Activated T-cell treated with anti-CD3 and anti-CD28 coated beads for 48 hours (primary cell): ENCODE measurements at places on chromosomes 16 and 17.

- DNase-seq: no peak
Measured at GRCh38 chr16:71711789-71712188, 12.7 kb downstream of the PHLPP2 start.

DNA sequence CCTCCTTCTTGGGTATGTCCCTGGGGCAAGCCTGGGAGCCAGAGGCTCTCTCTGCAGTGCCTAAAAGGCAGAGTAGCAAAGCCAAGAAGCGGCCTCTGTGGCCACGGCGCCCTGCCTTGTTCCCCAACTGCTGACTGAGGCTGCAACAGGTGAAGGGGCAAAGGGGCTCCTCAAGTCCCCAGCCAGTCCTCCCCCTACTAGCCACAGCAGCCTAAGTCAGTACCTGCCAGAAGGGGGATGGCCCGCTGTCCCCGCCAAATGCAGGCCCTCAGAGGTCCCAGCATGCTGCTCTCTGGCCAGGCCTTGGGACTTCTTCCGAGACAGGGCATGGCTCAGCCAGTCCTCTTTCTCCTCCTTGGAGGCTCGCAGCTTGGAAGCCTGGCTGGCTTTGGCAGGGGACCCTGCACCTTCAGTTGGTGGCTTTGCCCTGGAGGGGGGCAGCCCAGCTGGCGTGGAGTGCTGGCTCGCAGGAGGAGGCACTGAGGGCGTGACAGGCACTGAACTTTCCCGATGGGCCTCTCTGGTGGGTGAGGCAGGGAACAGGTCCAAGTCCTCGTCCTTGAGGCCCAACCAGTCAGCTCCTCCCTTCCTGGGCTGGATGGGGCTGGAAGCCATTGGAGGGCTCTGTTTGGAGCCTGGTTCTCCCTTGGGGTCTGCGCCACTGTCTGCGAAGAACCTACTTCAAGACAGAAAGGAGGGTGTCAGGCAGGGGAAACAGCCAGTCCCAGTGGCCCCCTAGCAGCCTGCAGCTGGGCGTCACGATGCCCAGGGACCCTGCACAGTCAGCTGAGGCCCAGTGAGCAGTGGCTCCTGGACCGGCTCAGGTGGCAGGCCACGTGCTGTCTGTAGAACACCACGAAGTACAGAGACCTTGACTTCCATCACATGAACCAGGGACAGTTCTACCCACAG, 17.6 kb downstream of the FBF1 start:
- no peak for DNase-seq

GRCh38 chr17:44604768-44605485, 47.6 kb downstream of the FZD2 start:
- DNase-seq: no peak

DNA sequence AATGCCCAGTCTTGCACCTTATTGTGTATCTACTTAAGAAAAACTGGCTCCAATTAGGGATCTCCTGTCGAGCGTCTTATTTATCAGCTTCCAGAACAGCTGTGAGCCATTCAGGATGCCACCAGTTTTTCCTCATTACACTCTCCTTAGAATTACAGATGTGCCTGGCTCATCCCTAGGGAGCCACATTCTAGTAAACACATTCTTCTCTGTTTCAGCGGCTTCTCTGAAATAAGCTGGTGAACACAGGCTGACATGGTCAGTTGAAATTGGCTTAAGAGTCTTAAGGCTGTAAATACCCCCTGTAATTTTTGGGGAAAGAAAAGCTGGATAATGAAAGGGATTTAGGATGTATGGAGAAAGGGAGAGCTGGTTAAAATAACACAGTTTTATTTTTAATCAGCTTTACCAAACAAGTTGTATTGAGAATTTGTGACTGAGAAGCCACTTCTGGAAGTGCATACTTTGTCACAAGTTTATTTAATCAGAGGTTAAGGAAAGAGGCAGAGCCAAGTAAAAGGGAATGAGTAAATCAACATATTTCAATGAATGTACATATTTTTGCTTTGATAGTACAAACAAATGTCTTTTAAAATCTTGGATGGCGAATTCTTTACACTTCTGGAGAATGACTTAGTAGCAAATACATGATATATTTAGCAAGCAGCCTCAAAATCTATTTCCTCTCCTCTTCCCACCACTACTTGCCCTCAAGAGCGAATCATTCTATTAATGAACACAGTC, 562.0 kb upstream of the GOT2 start:
- DNase-seq: no peak

DNA sequence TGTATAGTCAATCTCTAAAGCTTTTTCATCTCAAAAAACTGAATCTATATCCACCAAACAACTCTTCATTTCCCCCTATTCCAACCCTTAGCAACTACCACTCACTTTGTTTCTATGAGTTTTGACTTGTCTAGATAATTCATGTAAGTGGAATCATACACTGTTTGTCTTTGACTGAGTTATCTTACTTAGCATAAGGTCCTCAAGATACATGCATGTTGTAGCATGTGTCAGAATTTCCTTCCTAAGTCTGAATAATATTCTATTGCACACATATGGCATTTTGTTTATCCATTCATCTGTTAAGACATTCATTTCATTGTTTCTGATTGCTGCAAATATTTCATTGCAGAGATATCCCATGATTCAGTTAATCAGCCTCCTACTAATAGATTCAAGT, 72.2 kb downstream of the SSH2 start:
- DNase-seq: no peak

DNA sequence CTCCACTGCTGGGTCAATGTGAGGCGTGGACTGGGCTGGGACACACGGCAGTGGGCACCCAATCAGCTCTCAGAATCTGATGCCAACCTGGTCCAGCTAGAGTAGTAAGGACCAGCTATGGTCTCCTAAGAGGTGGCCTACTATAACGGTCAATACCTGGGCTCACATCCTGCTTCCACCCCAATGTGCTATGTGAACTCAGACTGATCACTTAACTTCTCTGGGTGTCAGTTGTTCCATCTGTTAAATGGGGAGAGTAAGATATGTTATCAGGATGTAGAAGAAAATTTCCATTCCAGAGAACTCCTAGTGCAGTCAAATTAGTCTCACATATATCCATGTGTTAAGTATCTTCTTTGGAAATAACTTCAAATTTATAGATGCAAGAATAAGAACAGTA, 14.2 kb downstream of the FAM117A start:
- DNase-seq: no peak

DNA sequence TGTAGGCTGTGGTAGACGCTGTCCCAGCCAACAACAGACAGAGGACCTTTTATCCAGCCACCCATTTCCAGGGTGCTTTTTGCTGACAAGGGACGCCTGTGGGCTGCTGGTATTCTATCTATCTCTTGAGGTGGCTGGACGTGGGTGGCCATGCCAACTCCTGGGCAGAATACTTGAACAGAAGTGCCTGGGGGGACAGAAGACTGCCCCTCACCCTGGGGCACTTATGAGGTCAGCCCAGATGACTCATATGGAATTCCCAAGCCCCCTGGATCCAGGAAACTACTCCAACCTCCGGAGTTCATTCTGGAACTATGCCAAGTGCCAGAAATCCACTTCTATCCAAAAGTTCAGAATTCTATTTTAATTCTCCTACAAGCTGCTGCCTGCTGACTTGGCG, 61.3 kb downstream of the CDRT4 start:
- no peak for DNase-seq

DNA sequence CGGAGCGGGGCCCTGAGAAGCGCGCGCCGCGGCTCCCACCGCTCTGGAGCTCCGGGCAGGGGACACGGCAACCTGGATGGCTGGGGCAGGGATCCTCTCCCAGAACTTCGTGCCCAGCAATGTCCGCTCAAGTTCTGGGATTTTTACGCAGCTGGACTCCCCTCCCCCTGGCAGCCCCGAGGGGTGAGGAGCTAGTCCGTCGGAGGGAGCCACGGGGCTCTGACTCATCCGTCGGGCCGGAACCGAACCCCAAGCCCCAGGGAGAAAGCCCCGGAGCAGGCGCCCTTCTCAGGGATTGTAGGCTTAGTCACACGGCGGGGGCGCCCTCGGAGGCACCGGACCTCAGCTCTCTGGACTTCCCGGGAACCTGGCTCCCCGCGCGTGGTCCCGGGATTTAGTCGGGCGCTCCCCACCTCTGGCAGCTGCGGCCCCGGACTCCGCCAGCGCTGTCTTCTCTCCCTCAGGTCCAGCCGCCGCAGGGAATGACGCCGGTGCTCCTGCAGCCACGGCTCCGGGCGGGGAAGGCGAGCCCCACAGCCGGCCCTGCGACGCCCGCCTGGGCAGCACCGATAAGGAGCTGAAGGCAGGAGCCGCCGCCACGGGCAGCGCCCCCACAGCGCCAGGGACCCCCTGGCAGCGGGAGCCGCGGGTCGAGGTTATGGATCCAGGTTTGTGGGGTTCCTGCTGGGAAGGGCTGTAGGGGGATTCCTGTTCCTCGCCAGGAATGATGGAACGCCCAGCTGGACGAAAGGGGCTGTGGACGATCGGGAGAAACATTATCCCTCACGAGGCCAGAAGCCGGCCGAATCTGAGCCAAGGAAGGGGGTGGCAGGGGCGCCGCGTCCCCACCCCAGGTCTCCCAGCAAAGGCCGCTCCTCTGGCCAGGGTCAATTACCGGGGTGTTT, 830 bp downstream of the SPHK1 start:
- peak; percentile 36 for DNase-seq

GRCh38 chr17:11742886-11743285, 144.6 kb downstream of the DNAH9 start:
- DNase-seq: no peak

DNA sequence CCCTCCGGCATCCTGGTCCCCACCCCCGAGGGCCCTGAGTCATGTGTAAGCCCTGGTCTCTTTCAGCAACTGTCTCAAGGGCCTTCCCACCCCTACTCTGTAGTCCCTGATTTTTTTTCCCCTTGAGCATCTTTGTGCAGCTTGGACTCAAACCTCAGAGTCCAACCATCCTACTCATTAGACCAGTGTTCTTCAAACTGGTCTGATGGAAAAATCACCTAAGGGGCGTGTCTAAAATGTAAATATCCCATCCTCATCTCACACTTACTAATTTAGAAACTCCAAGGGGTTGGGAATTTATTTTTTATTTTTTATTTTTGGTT, 624 bp downstream of the G6PC3 start:
- DNase-seq: no peak

GRCh38 chr16:56506941-56507340, 12.9 kb downstream of the BBS2 start:
- DNase-seq: no peak

- no peak for DNase-seq
Measured at GRCh38 chr17:20315821-20316220, 151.5 kb downstream of the LGALS9B start.

DNA sequence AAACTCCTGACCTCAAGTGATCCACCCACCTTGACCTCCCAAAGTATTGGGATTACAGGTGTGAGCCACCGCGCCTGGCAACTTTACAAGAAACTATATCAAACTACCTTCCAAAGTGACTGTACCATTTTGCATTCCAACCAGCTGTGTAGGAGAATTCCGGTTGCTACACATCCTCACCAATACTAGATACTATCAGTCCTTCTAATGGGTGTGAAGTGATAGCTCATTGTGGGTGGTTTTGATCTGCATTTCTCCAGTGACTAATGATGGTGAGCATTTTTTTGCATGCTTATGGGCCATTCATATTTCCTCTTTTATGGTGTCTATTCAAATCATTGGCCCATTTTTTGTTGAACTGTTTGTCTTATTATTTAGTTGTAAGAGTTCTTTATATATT, 37.7 kb downstream of the SCNN1B start:
- no peak for DNase-seq

GRCh38 chr16:72991211-72991610, 56.7 kb downstream of the ZFHX3 start:
- DNase-seq: no peak

- DNase-seq: no peak
Measured at GRCh38 chr17:4442582-4442981, 8.8 kb downstream of the SPNS3 start.

GRCh38 chr17:73952480-73953205, 250.8 kb upstream of the RPL38 start:
- peak; percentile 34 for DNase-seq

DNA sequence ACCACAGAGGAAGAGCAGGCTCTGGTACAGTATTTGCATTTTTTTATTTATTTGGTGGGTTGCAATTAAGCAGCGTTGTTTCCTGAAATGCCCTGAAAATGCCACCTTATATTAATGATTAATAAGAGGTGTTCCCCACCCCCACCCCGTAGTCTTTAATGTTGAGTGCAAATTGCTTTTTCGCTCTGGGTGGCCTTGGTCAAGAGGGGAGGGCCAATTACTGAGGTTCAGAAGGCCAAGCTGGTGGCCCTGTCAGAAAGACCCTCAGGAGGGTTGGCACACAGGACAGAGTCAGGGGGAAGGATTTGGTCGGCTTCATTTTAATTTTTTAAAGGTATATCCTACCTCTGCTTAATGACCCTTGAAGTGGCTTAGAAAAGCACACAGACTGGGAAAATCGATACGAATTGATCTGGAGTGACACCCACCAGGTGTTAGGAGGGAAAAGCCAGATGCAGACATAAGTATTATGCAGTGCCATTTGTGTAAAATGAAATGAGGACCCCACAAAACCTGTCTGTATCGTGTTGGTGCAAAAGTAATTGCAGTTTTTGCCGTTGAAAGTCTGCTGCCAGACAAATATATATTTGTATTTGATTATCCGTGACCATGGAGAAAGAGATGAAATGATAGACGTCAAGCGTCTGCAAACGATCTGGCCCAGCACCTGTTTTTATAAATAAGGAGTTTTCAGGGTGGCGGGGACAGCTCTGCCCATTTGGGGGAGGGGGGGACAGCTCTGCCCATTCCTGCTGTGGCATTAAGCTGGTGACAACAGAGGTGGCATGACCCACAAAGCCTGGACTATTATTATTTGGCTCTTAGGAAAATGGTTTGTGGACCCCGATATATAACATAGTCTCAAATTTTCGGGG, 143.8 kb upstream of the PLCG2 start:
- no peak for DNase-seq

GRCh38 chr17:17983376-17983775, 10.7 kb downstream of the DRC3 start:
- no peak for DNase-seq

DNA sequence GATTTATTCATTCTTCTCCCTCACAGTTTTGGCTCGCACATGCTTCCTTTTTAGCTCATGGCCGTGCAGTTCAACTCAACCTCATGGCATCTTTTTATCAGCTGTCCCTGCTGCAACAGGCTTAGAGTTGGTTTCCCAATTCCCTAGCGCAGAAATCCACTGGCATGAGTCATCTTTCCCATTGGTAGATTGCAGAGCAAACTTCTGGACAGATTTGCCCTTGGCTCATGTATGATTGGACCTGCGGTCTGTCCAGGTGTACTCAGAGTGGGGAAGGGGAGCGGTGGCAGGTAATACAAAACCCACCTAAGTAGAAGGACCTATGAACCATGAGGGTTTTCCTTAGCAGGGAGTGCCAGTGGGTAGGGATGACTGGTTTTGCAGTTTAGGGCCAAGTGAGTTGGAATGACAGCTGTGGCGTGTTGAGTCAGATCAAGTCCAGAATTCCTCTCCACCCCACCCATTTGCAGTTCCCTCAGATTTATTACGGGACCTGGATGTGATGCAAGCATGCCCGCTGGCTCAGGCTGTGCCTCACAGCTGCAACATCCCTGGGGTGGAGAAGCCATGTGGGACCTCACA, 584.7 kb downstream of the WWOX start:
- DNase-seq: no peak

- no peak for DNase-seq
Measured at GRCh38 chr17:43769859-43770258, 8.9 kb downstream of the DUSP3 start.

- DNase-seq: no peak
Measured at GRCh38 chr16:58883131-58883530, 149.0 kb upstream of the GOT2 start.
